ENCODE measurements at places on chromosomes 7 and 10.

GRCh38 chr10:98414932-98415730, at the start of gene PYROXD2:
Gene PYROXD2 (minus strand): TSS chr10:98415182. CDS start chr10:98415135, 47 bp downstream.
- peak; percentile 92 for DNase-seq

DNA sequence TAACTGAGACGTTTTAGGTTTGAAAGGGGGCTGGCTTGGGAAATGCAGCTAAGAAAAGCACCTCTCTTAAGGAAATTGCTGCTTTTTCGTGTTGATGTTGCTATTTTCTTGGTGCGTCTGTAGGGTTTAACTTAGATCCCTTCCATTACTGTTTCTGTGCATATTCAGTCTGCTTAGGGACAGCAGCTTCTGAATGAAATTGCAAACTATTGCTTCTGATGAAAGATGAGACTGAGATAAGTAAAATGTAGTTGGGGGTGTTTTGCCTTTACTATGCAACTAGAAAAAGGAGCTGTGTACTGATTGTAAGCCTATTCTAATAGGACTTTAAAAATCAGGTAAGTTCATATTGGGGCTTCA, 772 bp downstream of the HDAC9 start:
- DNase-seq: no peak

DNA sequence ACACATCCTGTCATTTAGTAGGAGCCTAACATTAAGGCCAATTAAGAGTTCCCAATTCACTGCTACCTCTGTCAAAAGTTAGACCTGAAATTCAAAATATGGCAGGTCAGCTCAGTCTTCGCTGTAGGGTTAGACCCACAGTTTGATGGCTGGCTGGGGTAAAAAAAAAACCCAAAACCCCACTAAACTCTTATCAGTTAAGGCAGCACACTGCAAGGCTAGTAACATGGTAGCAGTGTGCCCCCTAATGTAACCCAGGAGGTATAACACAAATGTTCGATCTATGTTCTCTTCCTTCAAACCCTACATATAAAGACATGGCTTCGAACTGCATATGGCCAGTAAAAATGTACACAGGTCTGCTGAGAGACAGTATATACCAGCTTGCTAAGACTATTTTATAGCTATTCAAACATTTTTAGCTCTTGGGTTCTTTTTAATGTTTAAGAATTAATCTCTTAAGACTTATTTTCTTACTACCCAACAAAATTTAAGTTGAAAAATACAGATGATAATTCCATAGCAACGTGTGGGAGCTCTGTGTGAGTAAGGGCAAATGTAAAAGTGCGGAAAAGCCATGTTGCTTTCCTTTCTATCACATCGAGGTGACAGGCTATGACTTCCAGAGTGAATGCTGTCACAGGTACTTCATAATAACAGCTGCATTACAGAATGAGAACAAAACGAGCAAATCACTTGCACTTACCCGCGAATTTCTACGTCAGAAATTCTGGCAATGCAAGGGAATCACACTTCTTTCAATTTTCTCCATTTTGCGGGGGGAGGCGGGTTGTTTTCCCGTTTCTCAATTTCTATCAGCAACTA, 168.4 kb upstream of the IMMP2L start:
- no peak for DNase-seq

- DNase-seq: no peak
Measured at GRCh38 chr7:152661479-152661878, 14.5 kb downstream of the XRCC2 start.

GRCh38 chr7:138961159-138961558, 20.0 kb downstream of the KIAA1549 start:
- DNase-seq: peak; percentile 77
